ENCODE measurements at places on chromosomes 1 and 21.

- no peak for DNase-seq
Measured at GRCh38 chr1:205235951-205236350, 8.2 kb downstream of the TMCC2 start.

DNA sequence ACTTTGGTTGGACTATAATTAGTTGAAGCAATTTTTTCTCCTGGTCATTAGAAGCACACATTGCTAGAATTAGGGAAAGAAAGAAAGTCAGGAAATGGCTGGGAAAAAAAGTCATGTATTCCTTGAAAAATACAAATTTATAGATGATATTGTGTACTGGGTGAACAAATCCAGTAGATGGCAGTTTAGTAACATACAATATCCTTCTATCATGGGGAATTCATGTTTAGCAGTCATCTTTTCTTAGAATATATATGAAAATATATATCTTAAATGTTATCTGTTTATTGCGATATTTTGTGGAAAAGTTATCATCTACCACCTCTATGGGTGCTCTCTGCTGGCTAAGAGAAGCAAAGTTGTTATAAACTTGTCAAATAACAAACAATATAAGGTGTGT lies 13.1 kb upstream of the ZRANB2 start:
- DNase-seq = no peak

DNA sequence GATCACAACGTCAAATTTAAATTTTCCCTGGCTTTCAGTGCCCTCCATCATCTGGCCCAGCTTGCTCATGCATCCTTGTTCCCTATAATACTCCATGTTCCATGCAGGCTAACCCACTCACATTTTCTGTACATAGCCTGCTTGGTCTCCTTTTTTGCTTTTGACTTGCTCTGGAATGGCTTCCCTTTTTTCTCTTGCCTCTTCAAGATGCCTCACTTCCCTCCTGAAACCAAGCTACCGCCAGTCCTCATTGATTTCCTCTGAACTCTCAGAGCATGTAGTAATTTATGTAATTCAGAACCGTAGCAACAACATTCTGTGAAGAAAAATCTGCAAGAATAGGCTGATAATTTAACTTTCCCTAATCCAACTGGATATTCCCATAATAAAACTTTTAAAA lies 10.3 kb downstream of the CAP1 start:
- peak; percentile 86 for DNase-seq

DNA sequence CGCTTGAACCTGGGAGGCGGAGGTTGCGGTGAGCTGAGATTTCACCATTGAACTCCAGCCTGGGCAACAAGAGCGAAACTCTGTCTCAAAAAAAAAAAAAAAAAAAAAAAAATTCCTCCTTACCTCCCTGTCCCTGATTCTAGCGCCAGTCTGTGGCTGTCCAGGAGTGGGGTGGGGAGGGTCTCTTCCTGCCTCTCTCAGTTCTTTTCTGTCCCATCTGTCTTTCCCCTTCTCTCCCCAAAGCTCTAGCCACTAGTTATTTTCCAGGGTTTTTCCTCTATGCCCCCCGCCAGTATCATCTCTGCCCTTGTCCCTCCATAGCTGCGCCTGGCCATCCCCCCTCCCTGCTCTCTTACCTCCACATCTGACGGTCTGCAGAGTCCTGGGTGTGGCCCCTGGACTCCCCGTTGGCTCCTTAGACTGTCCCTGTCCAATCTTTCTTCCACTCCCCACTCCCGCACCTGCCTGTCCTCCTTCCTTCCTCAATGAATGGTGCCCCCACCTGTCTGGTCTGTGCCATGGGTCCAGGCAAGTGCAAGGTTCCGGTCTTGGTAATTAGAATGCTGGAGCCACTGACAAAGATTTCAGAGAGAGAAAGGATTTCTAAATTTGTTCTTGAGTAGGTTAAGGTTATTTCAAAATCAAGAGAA lies 1.6 kb upstream of the TMEM63A start:
- no peak for DNase-seq

DNA sequence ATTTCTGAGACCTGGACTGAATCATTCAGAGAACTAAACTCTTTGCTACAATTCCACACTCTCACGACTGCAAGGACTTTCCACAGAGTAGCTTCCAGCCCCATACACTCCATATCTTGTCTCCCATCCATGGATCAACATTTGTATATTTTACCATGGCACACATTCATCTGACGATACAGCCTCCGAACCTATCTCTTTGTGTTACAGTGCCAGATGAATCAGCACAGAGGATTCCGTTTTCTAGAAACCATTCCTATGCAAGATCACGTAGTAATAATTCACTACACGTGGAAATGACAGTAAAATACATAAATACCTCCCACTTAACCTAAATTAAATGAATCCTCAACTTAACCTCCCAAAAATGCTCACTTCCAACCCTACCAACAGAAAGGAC lies 110.0 kb upstream of the PRDX6 start:
- DNase-seq = no peak

- no peak for DNase-seq
Measured at GRCh38 chr1:25795211-25795610, 4.8 kb upstream of the SELENON start.

Data from suppressor macrophage (primary cell).